ENCODE measurements at places on chromosomes 1 and 21. TPM values are rescaled to one million over a fixed set of nuclear protein-coding genes. Genes with fewer than 3 reads are reported as not detected.

YBEY gene
- total RNA-seq = 18.8 TPM

CBR3 gene
- total RNA-seq = 37.6 TPM

HCRTR1 gene
- total RNA-seq = not detected

FMN2 gene
- 11.8 TPM for total RNA-seq

HLX gene
- 6.4 TPM for total RNA-seq

TAL1 gene
- 0.22 TPM for total RNA-seq

ADAMTS4 gene
- 0.43 TPM for total RNA-seq

PTAFR gene
- total RNA-seq = not detected

RHD gene
- not detected for total RNA-seq

SMCP gene
- total RNA-seq = not detected

GPR25 gene
- not detected for total RNA-seq

CNR2 gene
- not detected for total RNA-seq

PCSK9 gene
- total RNA-seq = 0.86 TPM

VANGL2 gene
- not detected for total RNA-seq

SLC44A5 gene
- total RNA-seq = 0.43 TPM

MSH4 gene
- total RNA-seq = 0.13 TPM

PROX1 gene
- total RNA-seq = 0.22 TPM

OR2T29 gene
- total RNA-seq = not detected

MAP3K7CL gene
- total RNA-seq = 3.7 TPM

ANXA9 gene
- 0.39 TPM for total RNA-seq

CACNA1S gene
- not detected for total RNA-seq

Measured in articular chondrocyte of knee joint (primary cell).